ENCODE measurements at places on chromosomes 11 and 22. TPM values are rescaled to one million over a fixed set of nuclear protein-coding genes. Genes with fewer than 3 reads are reported as not detected.

PLAAT2 gene
- not detected for total RNA-seq

ELMOD1 gene
- not detected for total RNA-seq

OR51E2 gene
- total RNA-seq, result not detected

CREB3L1 gene
- not detected for total RNA-seq

ARSA gene
- total RNA-seq, result 35.1 TPM

ST14 gene
- not detected for total RNA-seq

SOX10 gene
- not detected for total RNA-seq

NECTIN1 gene
- 0.34 TPM for total RNA-seq

GRCh38 chr22:26339755-26340154, 89.3 kb upstream of the ASPHD2 start:
- no peak overlapping the region for H3K4me3 ChIP-seq
- no peaks in the 10 kb centered on the region for H3K36me3 ChIP-seq
- no peak for DNase-seq

DNA sequence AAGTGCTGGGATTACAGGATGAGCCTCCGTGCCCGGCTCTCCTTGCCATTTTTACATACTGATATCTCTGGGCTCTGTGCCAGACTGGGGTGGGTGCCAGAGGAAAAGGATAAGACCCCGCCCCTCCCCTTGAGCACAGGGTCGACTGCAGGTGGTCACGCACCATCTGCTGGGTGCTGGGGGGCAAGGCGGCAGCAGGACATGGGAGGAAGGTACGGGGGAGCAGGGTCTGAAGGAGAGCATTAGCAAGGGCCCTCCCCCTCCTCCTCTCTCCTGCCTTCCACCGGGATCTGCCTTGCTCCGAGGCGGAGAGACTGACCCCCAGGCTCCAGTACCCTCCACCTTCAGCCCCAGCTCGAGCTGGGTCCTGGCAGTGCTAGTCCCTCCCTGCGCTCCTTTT, 9.7 kb upstream of the PGA3 start:
- no peak overlapping the region for H3K27ac ChIP-seq
- peaks cover 2% of the 10 kb centered on the region for H3K27me3 ChIP-seq
- H3K4me1 ChIP-seq, result no peaks in the 10 kb centered on the region
- no peak overlapping the region for H3K4me3 ChIP-seq

GRCh38 chr11:44112091-44112821, 16.8 kb downstream of the EXT2 start:
- H3K27ac ChIP-seq, result no peak overlapping the region
- no peaks in the 10 kb centered on the region for H3K27me3 ChIP-seq
- DNase-seq, result no peak
- H3K4me1 ChIP-seq, result peaks cover 6% of the 10 kb centered on the region

DNA sequence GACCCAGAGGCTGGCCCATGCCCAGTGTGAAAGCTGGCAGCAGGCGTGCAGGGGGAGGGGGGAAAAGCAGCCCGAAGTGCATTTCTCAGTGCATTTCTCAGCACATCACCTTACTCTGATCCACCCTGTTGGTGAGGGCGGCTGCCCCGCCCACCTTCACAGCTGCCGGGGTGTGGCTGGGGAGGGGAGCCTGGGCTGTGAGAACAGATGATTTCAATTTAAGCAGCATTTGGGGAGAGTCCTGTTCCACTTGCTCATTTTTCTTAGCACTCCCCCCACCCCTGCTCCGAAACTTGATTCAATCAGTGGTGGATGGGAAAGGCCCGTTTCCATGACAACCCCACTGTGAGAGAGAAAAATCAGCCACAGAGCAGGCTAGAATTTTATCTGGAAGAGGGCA, 84.8 kb downstream of the SNX19 start:
- H3K36me3 ChIP-seq, result no peaks in the 10 kb centered on the region
- H3K27ac ChIP-seq, result no peak overlapping the region
- DNase-seq, result no peak
- H3K4me1 ChIP-seq, result no peaks in the 10 kb centered on the region
- H3K4me3 ChIP-seq, result no peak overlapping the region
- H3K27me3 ChIP-seq, result peaks cover 14% of the 10 kb centered on the region

- H3K4me3 ChIP-seq, result no peak overlapping the region
- peaks cover 15% of the 10 kb centered on the region for H3K4me1 ChIP-seq
- H3K27me3 ChIP-seq, result peaks cover 30% of the 10 kb centered on the region
Observed at GRCh38 chr11:86807360-86807759, 7.0 kb downstream of the PRSS23 start.

- peaks cover 54% of the 10 kb centered on the region for H3K4me1 ChIP-seq
- H3K27ac ChIP-seq, result peak overlapping the region; percentile 89
- peak; percentile 64 for DNase-seq
Observed at GRCh38 chr11:118437208-118438125, 1.2 kb downstream of the KMT2A start.

DNA sequence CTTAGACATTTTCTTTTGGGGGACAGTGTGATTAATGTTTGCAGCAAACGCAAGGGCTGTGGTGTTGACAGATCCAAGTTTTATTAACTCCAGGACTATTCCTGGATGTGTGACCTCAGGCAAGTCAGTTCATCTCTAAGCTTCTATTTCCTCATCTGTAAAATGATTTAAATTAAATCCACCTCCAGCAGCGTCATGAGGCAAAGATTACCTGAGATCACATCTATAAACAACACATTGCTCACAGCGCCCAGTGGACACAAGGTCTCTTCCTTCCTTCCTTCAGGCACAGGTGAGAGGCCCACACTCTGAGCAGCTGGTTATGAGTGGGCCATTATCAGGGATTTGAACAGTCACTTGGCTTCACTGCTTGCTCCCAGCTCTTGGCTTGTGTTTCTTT, 111.2 kb upstream of the RASSF10 start:
- peaks cover 3% of the 10 kb centered on the region for H3K4me1 ChIP-seq
- H3K27me3 ChIP-seq, result peaks cover 6% of the 10 kb centered on the region
- no peaks in the 10 kb centered on the region for H3K36me3 ChIP-seq
- H3K4me3 ChIP-seq, result no peak overlapping the region

GRCh38 chr11:46390331-46391171, 1.0 kb downstream of the CHRM4 start:
- no peak overlapping the region for H3K4me3 ChIP-seq
- H3K27ac ChIP-seq, result no peak overlapping the region
- H3K4me1 ChIP-seq, result peaks cover 33% of the 10 kb centered on the region

DNA sequence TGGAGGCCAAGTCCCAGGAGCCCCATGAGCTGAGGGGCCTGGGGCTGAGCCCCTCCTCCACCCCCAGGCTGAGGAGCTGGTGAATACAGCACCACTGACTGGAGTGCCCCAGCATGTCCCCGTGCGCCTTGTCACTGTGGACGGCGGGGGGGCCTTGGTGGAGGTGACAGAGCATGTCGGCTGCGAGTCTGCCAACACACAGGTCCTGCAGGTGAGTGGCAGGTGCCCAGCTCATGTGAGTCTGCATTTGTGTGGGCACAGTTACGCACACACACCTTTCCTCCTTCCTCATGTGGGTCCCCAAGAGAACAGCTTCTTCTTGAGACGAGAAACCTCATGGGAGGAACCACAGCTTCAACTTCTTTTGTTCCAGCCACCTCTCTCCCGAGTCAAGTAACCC, 7.7 kb downstream of the TMEM132A start:
- DNase-seq, result no peak
- H3K27me3 ChIP-seq, result peaks cover 10% of the 10 kb centered on the region
- no peak overlapping the region for H3K27ac ChIP-seq
- H3K36me3 ChIP-seq, result no peaks in the 10 kb centered on the region
- no peak overlapping the region for H3K4me3 ChIP-seq
- H3K4me1 ChIP-seq, result no peaks in the 10 kb centered on the region

GRCh38 chr22:27792452-27793161, 8.9 kb downstream of the MN1 start:
- no peak overlapping the region for H3K4me3 ChIP-seq
- H3K36me3 ChIP-seq, result no peaks in the 10 kb centered on the region
- peaks cover 7% of the 10 kb centered on the region for H3K27me3 ChIP-seq
- no peak overlapping the region for H3K27ac ChIP-seq

DNA sequence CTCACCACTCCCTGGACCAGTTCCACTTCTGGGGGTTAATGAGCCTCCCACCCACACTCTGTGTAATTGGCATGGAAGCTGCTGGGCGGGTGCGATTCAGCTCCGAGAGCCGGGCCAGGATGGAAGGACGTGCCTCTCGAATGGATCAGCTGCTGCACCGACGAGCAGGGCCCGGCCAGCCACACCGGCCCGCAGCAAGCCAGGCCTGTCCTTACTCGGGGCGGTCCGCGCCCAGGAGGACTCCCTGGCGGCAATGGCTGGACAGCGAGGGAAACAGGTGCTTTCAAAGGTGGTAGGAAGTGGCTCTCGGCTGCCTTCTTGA, 4.3 kb upstream of the SHISAL1 start:
- no peaks in the 10 kb centered on the region for H3K36me3 ChIP-seq
- peaks cover 25% of the 10 kb centered on the region for H3K4me1 ChIP-seq
- peaks cover 5% of the 10 kb centered on the region for H3K27me3 ChIP-seq
- H3K27ac ChIP-seq, result no peak overlapping the region

- H3K4me1 ChIP-seq, result no peaks in the 10 kb centered on the region
- H3K36me3 ChIP-seq, result no peaks in the 10 kb centered on the region
Observed at GRCh38 chr11:44016131-44016530, 31.6 kb upstream of the ACCSL start.

DNA sequence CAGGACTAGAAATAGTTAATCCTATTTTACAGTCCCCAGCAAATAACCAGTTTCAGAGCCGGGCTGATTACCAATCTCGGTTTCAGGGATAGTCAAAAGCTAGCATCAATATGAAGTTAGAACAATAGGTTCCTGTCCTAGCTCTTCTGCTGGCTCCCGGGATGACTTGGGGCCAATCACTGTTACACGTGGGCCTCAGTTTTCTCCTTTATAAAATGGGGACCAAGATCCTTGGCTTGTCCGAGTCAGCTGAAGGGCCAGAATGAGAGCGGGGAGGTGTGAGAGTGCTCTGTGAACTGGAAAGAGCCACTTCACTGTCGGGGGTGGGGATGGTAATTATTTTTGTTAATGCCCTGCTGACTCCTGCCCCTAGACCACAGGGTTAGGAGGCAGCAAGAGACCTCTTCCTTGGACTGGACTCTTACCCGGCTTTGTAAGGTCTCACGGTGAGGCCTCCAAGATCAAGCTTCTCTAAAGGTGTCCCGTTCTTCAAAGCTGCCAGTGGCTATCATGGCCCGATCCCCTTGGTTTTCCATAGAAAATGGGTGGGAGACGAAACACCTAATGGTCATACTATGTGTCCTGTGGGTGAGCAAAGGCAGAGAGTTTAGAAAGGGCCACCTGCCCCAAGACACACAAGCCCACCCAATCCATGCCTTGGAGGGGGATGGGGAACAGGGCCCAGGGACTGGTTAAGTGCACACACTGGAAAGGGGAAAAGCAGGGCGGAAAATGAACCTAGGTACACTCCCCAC, 1.4 kb downstream of the UCP2 start:
- H3K27ac ChIP-seq, result peak overlapping the region; percentile 95
- peak overlapping the region; percentile 87 for H3K4me3 ChIP-seq
- H3K27me3 ChIP-seq, result no peaks in the 10 kb centered on the region

- H3K4me1 ChIP-seq, result no peaks in the 10 kb centered on the region
- no peaks in the 10 kb centered on the region for H3K36me3 ChIP-seq
- H3K4me3 ChIP-seq, result no peak overlapping the region
Observed at GRCh38 chr11:24859801-24860300, 363.0 kb downstream of the LUZP2 start.

DNA sequence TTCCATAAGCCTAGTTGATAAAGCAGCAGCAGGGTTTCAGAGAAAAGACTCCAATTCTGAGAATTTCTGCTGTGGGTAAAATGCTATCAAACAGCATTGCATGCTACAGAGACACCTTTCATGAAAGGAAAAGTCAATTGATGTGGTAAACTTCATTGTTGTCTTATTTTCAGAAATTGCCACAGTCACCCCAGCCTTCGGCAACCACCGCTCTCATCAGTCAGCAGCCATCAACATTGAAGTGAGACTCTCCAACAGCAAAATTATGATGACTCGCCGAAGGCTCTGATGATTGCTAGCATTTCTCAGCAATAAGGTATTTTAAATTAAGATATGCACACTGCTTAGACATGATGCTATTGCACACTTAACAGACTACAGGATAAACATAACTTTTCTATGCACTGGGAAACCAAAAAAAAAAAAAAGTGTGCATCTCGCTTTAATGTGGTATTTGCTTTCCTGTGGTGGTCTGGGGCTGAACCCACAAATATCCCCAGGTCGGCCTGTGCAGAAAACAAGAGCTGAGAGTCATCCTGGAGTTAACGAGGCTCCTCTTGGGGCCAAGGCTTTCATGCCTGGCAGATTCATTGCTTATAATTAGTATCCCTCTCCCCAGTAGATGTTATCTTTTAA, 192.1 kb downstream of the CTTN start:
- H3K27ac ChIP-seq, result no peak overlapping the region
- peaks cover 29% of the 10 kb centered on the region for H3K27me3 ChIP-seq
- H3K36me3 ChIP-seq, result peaks cover 3% of the 10 kb centered on the region
- peak overlapping the region; percentile 36 for H3K4me3 ChIP-seq

- H3K36me3 ChIP-seq, result no peaks in the 10 kb centered on the region
- H3K27me3 ChIP-seq, result peaks cover 25% of the 10 kb centered on the region
- DNase-seq, result no peak
- H3K4me3 ChIP-seq, result no peak overlapping the region
Observed at GRCh38 chr11:19102521-19102900, 14.5 kb upstream of the ZDHHC13 start.
